ENCODE measurements at places on chromosomes 4 and X.

DNA sequence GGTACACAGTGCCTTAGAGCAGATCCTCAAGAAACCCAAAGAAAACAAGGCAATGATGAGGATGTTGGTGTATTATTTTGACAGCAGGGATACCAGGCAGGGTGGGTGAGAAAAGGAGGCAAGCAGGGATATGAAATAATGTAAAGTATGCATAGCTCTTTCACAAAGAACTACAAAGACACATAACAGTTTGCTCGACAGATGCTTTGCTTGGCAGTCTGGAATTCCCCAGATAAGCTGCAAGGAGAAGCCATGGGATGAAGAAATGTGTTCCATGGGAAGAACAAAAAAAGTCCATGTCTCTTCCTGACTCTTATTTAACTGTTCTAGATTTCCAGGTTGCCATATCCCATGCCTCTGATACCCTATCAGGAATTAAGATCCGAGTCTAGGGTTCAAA, 75.4 kb downstream of the FAM13A start:
- DNase-seq = no peak

DNA sequence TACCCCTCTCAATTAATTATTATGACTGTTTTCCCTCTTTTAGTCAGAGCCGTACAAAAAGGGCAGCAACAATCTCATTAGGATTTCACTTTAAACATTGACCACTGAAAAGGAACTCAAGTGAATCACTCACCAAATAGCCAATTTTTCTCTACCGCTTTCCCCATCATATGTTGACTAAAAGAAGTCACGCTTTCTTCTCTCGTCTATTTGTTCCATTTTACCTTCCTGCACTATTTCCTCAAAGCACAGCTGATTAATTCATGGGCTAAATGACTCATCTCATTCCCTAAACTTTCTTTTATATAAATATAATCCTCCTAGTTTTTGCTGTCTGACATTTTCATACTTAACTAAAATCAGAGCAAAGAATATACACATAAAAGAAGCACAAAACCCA, 8.2 kb downstream of the MID1 start:
- DNase-seq = no peak

DNA sequence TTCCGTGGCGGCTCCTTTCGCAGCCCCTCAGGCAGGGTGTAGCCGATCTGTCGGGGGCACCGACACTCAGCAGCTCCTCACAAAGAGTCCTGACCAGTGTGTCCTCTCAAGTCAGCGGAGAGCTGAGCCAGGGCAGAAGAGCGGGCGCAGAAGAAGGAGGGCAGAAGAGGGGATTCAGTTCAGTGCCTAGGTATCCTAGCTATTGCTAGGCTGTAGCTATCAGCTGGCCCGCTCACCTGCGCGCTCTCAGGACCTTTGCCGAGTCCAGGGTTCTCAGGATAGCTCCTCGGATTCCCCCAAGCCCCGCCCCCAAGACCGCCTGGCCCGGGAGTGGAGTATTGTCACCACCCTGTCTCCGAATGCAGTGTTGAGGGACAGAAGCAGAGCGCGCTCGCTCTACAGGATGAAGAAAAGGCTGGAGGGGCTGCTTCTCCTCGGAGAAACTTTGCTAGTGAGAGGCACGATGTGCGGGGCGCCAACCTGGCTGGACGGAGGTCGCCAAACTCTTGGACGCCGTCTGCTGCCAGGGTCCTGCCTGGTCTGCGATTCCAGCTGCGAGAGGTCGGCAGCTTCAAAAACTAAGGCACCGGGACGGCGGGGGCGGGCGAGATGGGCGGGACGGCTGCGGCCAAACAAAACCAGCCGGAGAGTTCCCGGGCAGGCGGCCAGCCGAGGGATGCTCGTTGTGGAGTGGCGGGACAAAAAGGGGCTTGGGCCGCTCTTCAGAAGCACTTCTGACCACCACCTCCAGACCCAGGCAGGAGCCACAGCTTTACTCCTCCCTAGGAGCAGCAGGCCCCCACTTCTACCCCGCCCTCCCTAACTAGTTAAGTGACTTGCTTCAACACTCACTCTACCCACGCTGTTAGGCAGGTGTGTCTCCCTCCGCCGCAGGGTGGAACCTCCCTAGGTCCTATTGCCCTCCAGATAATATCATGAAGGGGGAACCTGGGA, at the start of gene XKRX:
TSS of gene XKRX (minus strand) at position 258 of the 954 bp plus-strand sequence. CDS start 613 bp downstream, outside the sequence.
- DNase-seq = peak; percentile 57

GRCh38 chrX:24495700-24496099, 30.6 kb downstream of the PDK3 start:
- DNase-seq = no peak

GRCh38 chr4:126850286-126850685, 782.5 kb upstream of the INTU start:
- DNase-seq = no peak

DNA sequence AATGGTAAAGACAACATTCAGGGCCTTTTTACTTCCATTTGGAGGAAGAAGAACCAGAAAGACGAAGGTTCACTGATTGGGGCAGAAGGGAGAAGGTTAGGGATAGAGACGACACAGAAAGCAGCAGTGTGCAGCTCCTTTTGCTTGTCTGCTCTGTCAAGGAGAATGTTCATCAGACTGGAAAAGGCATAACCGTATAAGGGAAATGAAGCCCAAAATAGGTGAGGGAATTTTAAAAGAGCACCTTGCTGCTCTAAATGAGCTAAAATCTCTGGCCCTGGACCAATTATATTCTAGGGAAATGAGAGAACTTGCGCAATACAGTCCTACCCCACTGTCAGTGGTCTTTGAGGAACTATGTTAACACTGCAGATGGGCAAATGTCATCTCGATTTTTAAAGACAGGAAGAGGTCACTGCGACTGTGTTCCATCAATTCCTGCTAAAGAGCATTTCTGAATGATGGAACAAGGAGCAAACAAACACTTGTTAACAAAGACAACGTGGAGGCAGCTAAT, 909.8 kb upstream of the FTHL17 start:
- no peak for DNase-seq

DNA sequence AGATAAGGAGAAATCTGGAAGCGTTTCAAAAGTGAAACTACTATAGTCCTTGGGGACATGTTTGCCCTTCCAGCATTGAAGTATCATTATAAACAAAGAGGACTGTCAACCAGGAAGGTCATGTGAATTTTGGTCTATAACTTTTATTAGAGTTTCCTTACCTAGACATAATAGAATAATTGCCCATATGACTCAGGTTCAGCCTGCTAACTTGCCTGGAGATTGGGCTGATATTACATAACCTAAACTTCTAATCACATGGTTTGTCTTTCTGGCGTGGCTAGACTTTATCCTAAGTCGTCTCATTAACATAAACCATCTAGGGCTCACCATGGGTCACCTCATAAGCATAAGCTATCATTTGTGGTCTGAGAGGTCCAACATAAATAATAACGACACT, 775.9 kb downstream of the CENPC start:
- DNase-seq = no peak

GRCh38 chrX:42247241-42247640, 323.9 kb upstream of the CASK start:
- DNase-seq = no peak

GRCh38 chrX:54045563-54046228, 1.4 kb upstream of the PHF8 start:
- DNase-seq = no peak

- no peak for DNase-seq
These were observed 18.5 kb downstream of the HERC3 start for GRCh38 chr4:88610771-88611170.

GRCh38 chrX:70253377-70254062, 6.5 kb downstream of the P2RY4 start:
- DNase-seq = no peak

GRCh38 chrX:120664081-120664480, 34.2 kb upstream of the C1GALT1C1 start:
- no peak for DNase-seq

DNA sequence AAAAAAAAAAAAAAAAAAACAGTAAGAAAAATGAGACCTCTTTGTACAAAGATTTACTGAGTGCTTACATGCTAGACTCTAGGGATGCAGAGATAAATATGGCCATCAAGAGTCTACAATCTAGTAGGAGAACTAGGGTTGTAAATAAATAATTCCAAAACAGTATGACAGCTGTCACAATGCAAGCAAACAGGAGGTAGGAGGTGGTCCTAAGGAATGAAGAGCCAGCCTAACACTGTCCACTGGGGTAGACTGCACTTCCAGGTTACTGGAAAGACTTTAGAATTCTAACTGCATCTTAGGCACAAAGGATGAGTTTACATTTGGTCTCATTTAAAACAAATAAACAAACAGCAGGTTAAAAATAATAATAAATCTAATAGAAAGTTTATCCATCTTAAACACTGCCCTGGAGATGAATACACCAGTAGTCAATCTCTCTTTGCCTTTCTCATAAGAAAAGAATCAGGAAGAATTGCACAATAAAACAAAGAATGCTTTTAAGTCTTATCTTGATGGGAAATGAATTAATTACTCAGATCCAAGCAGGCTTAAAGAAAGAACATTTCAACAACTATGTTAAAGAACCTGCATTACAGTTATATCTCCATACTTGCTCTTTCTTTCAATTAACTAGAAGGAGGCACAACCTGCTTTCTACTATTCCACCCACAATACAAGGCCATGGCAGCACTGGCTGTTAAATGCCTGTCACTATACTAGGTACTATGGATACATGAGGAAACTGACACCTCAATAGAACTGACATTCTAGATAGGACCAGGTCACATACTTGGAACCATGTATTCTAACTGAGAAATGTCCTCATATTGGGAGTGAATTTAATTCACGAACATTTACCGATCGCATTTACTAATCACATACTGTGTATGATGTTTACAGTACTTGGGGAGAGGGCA, 12.7 kb downstream of the ADGRA3 start:
- DNase-seq = no peak

DNA sequence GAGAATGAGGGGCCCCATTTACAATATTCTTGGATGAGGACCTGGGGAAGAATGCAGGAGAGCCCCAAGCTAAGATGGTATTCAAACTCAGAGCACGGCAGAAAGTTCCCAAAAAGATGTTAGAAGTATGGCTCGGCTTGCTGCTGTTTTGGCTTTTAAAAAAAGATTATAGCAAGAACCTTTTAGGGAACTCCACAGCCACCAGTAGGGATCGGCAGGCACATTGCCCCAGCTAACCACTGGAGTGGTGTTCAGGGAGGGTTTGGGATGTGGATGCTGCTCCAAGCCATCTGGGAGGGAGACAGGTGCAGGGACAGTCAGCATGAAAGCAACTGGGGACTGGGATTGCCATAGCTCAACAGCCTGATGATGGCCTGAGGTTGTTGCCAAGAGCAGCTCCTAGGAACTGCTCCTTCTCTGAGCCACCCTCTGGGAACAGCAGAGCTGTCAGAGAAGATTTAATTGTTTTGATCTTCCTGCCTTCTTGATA, 63.0 kb downstream of the SORBS2 start:
- no peak for DNase-seq

- no peak for DNase-seq
These were observed at the start of gene KCNE5 for GRCh38 chrX:109624641-109625616. TSS of gene KCNE5 (minus strand) at chrX:109625172. CDS start at chrX:109625020, 152 bp downstream.

- DNase-seq = no peak
These were observed 1.2 kb downstream of the C4orf50 start for GRCh38 chr4:6017030-6017429.

DNA sequence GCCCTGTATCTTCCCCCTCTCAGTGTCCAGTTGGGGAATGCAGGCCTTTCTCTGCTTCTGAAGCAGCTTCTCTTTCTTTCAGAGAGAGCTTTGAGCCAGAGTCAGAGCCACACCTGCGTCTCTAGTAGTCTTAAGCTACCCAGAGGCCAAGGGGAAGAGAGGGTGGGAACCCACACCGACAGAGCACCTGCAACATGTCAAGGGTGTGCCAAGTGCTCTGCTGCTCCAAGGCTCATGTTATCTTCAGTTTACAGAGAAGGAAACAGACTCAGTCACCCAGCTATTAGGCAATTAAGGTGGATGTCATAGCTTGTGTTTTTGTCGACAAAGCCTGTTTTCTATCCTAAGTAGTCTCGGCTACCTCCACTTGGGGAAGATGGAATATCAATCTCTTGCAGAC, 22.7 kb upstream of the RNF212 start:
- no peak for DNase-seq

DNA sequence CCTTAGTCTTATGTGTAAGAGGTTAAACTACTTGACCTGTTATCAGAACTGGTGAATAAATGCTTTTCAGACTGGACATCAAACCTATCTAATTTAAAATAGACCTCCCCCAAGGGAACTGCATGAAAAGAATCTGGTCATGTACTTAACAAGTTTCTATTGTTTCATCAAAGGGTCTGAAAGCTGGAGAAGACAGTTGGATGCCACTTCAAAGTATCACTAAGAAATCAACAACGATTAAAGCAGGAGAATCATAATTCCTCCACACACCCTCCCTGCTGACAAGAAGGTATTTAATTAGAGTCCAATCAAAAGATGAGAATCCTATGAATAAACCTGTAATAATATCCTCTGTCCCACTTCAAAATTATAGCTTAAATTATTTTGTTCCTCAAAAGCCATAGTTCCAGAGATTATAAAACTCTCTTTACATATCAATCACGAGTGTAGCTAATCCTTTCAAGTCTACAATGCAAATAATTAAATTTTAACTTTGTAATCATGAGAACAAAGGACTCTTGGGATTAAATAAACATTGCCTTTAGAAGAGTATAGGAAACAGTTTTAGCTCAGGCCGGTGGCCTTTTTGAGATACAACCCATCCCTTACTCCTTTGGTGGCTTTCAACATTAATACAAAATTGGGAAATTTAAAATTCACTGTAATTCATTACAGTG, 35.1 kb downstream of the TSPAN5 start:
- DNase-seq = no peak

DNA sequence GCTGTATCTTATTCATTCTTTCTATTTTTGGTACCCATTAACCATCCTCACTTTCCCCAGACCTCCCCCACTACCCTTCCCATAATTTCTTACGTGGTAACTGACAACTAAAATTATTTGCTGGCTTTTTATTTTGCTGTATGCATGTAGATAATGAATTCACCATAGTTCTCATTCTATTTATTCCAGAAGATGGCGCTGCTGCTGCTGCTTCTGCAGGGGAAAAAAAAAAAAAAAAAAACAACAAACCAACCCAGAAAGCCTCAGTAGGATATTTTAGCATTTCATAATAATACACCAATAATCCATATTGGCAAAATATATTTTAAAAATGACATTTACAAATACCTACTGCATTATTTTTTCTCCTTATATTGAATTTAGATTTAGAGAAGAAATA, 416.6 kb upstream of the MAGEB18 start:
- DNase-seq = no peak

GRCh38 chrX:72367516-72367915, 61.8 kb upstream of the CITED1 start:
- DNase-seq = no peak
